ENCODE measurements at places on chromosomes 11 and 22. TPM values are rescaled to one million over a fixed set of nuclear protein-coding genes. Genes with fewer than 3 reads are reported as not detected.
A peak's percentile ranks its signal among the peaks of the same experiment; 100 is the strongest.

Gene MMP7
- total RNA-seq = not detected

Gene LRP4
- total RNA-seq = 24.3 TPM

DNA sequence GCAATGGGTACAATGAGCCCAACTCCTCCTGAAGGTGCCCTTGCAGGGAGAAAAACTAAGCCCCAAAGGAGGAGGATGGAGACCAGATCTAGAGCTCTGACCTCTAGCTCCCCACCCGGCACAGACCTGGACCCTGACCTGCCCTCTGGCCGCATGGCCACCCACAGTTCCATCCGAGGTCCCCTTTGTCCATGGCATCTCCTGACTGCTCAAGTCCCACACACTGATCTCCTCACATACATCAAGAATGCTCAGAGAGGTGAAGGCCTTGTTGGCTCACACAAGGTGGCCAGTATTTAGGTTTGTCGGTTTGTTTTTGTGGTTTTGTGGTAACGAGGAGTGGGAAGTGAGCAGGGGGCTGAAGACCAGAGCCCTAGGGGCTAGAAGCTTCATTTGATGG lies 423.5 kb upstream of the B3GAT1 start:
- DNase-seq = no peak
- no peak overlapping the region for H3K27ac ChIP-seq
- no peaks in the 10 kb centered on the region for H3K27me3 ChIP-seq

DNA sequence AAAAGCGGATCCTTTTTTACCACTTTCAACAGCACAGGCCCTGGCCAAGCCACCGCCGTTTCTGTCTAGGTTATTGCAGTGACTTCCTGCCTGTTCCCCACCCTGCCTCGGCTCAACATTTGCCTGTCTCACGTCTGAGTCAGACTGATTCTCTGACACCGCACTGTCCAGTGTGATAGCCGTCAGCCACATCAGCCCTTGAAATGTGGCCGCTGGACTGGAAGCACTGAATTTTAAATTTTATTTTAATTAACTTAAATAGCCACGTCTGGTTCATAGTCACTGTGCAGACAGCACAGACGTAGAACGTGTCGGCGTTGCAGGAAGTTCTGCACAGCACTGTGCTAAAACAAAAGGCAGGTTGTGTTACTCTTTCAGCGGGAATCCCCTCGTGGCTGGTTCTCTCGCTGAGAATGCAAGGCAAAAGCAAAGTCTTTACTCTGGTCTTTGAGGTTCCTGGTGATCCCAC lies 56.3 kb upstream of the ADSL start:
- H3K27me3 ChIP-seq = no peaks in the 10 kb centered on the region
- no peak overlapping the region for H3K4me3 ChIP-seq
- H3K27ac ChIP-seq = peak overlapping the region; percentile 22
- no peaks in the 10 kb centered on the region for H3K4me1 ChIP-seq

Gene DNAJB13
- total RNA-seq = not detected

DNA sequence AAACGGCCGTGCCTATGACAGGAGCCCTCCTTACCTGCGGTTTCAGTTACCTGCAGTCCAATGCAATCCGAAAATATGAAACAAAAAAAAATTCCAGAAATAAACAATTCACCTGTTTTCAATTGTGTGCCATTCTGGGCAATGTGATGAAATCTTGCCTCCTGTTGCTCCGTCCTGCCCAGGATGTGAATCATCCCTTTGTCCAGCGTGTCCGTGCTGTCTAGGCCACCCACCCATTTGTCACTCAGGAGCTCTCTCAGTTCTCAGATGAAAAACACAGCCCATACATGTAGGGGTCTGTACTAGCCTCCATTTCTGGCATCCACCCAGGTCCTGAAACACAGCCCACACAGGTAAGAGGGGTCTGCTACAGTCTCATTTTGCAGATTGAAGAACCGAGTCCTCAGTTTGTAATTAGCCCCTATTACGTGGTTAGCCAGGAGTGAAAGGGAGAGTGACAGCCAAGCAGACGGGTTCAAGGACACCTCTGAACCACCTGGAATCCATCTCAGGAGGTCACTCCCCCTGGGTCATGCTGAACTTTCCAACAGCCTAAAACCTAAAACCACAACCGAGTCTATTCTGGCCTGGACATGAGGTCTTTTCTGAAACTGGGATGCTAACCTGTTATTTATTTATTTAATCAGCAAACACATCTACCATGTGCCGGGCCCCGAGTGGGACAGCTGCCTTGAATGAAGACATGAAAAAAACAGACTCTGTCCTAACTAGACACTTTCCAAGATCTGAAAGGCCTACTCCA lies 317.2 kb downstream of the SHANK2 start:
- H3K4me3 ChIP-seq = no peak overlapping the region
- H3K27ac ChIP-seq = no peak overlapping the region
- H3K36me3 ChIP-seq = no peaks in the 10 kb centered on the region
- H3K4me1 ChIP-seq = no peaks in the 10 kb centered on the region

Gene CHADL
- total RNA-seq = 32.0 TPM
